ENCODE measurements at places on chromosomes 6 and 20.
A peak's percentile ranks its signal among the peaks of the same experiment; 100 is the strongest.

GRCh38 chr6:33314943-33315792 is 1.3 kb upstream of the TAPBP start:
- no peak for DNase-seq

- DNase-seq = no peak
These were observed 58.2 kb downstream of the NFATC2 start for GRCh38 chr20:51484141-51484815.

DNA sequence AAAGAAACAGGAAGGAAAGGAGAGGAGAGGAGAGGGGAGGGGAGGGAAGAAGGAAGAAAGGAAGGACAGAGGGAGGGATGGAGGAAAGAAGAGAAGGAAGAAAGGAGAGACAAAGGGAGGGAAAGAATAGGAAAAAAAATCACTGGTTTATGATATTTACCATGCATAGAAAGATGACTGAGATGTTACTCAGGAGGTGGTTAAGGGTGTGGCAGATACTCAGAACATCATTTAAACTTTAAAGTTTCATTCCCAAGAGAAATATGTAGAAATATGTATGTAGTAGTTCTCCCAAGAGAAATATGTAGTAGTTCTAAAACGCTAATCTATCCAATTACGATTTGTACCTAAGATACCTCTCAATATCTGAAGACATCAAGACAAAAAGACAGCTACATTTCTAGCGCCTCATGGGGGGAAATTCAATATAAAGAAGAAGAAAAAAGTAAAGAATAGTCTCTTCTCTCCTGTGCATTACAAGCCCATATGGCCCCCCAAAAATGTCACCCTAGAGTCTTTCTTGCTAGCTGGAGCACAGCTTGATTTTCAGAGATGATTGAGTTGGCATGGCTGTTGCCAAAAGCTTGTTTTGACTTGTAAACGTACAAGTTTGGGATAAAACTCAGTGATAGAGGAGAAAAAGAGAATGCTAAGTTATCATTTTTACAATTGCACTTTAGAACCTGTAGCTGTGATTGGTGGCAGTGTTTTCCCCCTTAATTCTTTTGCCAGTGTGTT is 539.2 kb downstream of the CDH26 start:
- DNase-seq = no peak

GRCh38 chr6:63862486-63863198 is 227.0 kb downstream of the PHF3 start:
- DNase-seq = no peak

GRCh38 chr6:108074057-108074358 is 533 bp downstream of the OSTM1 start:
- DNase-seq = no peak

- no peak for DNase-seq
These were observed 1.8 kb downstream of the ASCC3 start for GRCh38 chr6:100879317-100879716.

GRCh38 chr6:89775150-89775549 is 44.4 kb downstream of the MDN1 start:
- DNase-seq = no peak

DNA sequence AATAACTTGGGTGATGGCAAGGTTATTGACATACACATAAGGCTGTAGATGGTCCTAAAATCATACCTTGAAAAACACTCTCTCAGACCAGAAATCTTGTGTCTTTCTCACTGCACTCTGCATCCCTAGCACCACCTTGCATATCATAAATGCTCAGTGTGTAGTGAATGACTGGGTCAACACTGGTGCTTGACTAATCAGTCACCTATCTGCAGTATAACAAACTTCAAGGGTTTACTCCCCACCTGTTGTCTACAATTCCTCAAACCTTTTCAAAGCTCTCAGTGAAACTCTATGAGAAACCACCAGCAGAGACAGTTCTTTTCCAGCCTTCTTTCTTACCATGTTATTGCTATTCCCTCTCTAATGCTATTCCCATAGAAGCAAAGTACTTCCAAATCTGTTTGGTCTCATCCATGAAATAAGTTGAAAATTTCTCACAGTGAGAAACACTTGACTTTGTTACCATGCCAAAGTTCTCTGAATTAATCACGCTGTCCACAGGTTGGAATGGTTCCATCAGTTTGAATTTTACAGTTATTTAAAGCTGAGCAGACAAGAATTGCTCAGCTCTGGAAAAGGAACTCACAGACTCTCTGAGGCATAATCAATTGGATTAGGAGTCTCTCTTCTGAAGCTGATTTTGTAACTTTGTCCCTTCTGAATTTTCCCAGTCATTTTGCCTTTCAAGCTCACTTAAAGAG is 104.8 kb upstream of the EYA4 start:
- DNase-seq = no peak

GRCh38 chr6:20441921-20442320 is 40.2 kb downstream of the E2F3 start:
- DNase-seq = no peak

DNA sequence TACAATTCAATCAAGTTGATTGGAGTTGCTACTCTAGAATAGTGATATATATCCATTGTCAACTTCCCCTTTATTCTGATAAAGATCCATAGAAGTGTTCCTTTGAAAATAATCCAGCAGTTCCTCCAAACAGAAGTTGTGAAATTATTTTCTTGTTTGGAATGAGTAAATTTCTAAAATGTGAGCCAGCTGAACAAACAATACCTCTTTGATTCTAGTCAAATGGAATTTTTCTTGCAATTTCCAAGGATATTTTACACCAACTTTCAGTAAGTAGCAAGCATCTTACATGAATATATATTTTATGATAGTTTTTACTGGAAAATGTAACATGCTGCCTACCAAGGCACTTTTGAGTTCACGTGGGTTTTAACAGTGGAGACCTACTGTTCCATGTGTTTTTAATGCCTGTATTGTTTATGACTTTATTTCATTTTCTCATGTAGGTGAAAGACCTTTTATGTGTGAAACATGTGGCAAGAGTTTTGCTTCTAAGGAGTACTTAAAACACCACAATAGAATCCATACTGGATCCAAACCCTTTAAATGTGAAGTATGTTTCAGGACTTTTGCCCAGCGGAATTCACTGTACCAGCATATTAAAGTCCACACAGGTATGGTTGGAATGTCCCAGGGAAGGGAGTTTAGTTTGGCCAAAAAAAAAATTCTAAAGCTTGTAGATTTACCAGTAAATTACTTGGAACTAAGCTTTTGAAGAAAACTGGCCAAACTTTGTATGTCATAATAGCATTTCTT is 6.5 kb downstream of the GZF1 start:
- DNase-seq = no peak

- no peak for DNase-seq
These were observed 397.4 kb upstream of the PLCB4 start for GRCh38 chr20:8671370-8671961.

DNA sequence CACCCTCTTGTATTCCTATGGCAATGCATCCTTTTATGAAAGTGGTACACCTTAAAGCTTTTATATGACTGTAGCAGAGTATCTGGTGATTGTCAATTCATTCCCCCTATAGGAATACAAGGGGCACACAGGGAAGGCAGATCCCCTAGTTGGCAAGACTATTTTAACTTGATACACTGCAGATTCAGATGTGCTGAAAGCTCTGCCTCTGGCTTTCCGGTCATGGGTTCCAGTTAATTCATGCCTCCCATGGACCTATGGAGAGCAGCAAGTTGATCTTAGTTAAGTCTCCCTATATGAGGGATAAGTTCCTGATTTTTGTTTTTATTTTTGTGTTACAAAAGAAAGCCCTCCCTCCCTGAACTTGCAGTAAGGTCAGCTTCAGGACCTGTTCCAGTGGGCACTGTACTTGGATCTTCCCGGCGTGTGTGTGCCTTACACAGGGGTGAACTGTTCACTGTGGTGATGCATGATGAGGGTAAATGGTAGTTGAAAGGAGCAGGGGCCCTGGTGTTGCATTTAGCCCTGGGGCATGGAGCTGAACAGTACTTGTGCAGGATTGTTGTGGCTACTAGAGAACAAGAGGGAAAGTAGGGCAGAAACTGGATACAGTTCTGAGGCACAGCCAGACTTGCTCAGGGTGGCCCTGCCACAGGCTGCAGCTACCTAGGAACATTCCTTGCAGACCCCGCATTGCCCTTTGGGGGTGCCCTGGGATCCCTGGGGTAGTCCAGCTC is 292.1 kb downstream of the ESR1 start:
- no peak for DNase-seq

- peak; percentile 19 for DNase-seq
These were observed 724 bp downstream of the CDKN1A start for GRCh38 chr6:36679043-36679833.

GRCh38 chr20:59706400-59706693 is 102.0 kb downstream of the PHACTR3 start:
- no peak for DNase-seq

- no peak for DNase-seq
These were observed 47.6 kb upstream of the NNAT start for GRCh38 chr20:37473249-37474000.

DNA sequence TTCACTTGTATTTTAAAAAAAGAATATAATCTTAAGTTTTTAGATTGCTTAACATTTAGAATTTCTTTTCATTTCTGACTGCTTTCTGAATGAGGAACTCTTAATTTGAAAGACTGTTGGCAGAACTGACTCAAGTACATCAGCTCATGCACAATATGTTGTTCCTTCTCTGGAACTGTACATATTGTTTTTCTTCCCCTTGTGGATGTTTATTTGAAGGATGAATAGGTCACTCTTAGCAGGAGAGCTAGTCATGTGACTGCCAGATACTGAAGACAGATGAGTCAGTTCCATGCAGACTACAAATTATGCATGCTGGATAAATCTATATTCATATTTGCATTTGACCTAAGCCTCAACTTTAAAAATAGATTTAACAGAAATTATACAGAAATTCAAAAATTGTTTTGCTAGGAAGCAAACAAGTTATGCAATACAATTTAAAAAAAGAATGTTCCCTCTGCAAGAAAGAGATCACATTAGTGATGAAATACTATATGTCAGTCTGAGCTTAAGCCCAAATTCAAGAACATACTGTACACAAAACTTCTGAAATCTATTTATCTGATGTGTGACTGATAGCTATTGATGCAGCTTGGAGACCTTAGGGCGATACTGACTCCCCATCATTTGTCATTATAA is 1274.9 kb upstream of the GJE1 start:
- DNase-seq = no peak

- DNase-seq = no peak
These were observed 8.1 kb upstream of the HBS1L start for GRCh38 chr6:135062735-135063134.

- no peak for DNase-seq
These were observed 128.6 kb upstream of the BACH2 start for GRCh38 chr6:90425161-90425641.

DNA sequence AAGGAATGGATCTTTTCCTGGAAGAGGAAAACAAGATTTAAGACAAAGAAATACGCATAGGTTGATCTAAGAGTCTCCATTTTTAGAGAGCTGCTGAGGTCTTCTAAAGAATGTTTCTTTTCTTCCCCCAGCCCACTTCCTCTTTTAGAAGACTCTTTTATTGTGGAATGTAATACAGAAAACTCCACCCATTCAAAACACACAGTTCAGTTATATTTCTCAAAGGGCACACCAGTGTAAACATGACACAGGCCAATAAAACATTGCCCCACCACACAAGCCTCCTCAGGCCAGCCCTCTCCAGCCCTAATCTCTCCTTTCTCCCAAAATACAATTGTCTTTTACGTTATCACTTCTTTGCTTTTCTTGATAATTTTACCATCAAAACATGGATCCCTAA is 42.8 kb downstream of the SLC35B3 start:
- DNase-seq = no peak

- no peak for DNase-seq
These were observed 170.1 kb downstream of the LRFN2 start for GRCh38 chr6:40417031-40417430.

DNA sequence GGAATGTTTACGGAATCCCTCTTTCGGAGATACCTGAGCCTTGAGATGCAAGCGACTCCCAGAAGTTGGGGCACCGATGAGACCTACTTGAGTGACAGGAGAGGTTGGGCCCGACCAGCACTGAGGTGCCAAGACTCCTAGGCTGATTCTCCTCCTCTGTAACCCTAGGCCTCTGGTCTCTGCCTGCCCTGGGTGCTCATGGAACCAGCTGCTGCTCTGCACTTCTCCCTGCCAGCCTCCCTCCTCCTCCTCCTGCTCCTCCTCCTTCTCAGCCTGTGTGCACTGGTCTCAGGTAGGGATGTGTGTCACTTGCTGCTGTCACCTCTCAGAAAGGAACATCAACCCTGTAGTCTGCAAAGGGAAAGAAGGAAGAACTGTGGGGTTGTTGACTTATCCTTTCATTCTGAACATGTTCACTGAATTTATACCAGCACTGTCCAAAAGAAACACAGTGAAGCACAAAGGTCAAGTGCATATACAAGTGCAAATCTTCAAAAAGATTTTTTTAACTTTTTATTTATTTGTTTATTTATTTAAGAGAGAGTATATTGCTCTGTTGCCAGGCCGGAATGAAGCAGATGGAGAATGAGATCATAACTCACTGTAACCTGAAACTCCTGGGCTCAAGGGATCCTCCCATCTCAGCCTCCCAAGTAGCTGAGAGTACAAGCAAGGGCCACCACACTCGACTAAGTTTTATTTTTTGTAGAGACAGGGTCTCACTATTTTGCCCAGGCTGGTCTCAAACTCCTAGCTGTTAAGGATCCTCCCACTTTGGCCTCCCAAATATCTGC is 913 bp downstream of the BTN2A2 start:
- no peak for DNase-seq

DNA sequence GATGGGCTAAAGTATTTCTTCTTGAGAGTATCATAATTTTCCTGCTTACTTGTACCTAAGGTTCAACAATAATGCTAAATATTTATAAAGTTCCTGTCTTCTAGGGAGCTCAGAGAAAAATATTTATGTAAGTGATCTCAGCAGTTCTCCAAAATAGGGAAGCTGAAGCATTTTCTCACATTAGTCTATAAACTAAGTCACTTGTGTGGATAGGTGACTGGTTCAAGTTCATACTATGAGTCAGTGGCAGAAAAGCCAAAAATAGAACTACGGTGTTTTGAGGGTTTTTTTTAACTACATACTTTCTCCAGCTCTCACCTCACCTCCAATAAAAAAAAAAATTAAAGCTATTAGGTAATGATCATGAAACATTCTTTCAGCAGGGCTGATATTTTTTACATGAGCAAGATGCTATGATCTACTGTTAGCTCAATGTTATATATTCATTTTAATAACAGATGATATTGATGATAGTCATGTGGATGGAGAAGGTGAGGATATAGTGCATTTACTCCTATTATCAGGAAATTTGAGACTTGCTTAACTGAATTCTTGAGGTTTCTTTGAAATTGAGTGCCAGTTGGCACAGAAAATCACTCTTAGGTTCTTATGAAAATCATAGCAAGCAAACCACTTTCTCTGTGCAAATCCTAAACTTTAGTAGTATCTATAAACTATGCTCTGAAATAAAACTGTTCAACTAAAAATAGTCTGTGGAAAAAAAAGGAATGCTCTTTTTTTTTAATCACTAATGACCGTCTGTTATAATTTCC is 4.1 kb upstream of the MOXD1 start:
- DNase-seq = no peak

GRCh38 chr20:56554869-56555268 is 21.8 kb downstream of the FAM209B start:
- no peak for DNase-seq

DNA sequence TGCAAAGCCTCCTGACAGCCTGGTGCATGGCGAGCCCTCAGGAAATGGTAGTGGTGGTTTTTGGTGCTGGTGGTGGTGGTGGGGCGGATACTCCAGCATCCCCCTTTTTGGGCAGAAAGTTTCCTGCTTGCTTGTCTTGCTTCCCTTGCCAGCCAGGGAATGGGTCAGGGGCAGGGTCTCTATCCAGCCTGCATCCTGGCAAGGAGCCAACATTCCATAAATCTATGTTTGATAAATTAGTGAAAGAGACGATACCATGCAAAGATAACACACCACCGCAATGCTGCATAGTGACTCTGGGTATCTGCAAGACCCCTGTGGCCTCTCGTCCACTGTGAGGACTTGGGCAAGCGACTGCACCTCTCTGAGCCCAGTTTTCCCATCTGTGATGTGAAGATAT is 246.2 kb downstream of the LRFN2 start:
- no peak for DNase-seq
